KG1 (cell line): ENCODE measurements at places on chromosomes 5 and 9.

DNA sequence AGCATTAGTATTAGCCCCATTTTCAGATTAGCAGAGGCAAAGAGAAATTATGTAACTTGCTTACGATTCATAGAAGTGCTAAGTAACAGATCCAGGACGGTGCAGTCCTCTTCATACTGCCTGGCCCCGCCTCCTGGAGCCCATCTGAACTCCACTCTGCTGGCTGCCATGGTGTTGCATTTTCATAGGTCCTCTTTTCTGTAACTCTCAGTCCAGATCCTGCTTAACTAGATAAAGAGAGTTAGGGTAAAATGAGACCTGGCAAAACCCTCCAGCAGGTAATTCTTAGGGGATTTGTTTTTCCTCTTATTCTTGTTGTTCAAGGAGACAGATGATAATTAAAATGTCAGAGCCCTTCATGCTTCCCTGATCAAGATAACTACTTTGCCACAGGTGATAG lies 135.1 kb upstream of the EFNA5 start:
- DNase-seq, result no peak

GRCh38 chr9:79040671-79041070 lies 531.1 kb upstream of the TLE4 start:
- DNase-seq, result peak; percentile 28

GRCh38 chr5:172791286-172791685 lies 20.3 kb upstream of the DUSP1 start:
- no peak for DNase-seq

DNA sequence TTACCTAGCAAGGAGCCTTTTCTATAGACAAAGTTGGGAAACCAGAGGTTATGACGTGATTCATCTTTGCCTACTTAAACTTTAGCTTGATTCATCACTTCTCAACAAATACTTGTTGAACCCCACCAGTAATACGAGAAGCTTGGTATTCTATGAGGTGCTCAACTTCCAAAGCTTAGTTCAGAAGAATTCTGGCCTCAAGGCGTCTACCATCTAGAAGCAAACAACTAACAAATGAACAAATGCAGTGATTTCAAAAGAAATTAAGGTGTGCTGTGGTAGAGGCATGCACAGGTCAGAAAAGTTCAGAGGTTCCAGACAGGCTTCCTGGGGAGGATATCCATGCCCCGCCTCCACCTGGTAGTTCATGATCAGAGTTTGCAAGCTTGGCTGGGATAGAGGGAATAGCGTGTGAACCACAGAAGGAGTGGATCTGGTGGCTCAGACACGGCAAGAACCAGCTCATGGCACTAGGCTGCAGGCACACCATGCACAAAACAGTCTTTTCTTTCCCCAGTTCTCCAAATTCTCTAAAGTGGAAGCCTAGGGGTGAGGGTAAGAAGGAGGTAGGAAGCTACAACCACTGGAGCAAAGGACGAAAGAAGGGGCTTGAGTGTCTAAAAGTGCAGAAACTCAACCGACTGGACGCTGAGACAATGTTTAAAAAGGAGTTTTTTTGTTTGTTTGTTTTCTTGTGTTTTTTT lies 473.0 kb downstream of the RAB3C start:
- no peak for DNase-seq
